Aortic smooth muscle cell (primary cell): ENCODE measurements at places on chromosomes 12 and 14. TPM values are rescaled to one million over a fixed set of nuclear protein-coding genes. Genes with fewer than 3 reads are reported as not detected.

The CIROP gene
- total RNA-seq, result 0.06 and 0.13 TPM in 2 replicates

The RAB5B gene
- 40.0 and 62.2 TPM in 2 replicates for total RNA-seq

The TMEM229B gene
- total RNA-seq, result 1.1 and 1.2 TPM in 2 replicates

The TM9SF1 gene
- 52.8 and 58.4 TPM in 2 replicates for total RNA-seq

The SMOC1 gene
- total RNA-seq, result 0.19 and 0.40 TPM in 2 replicates

The NAP1L1 gene
- 251 and 492 TPM in 2 replicates for total RNA-seq

The PCED1B gene
- total RNA-seq, result 0.44 and 0.66 TPM in 2 replicates

The AQP2 gene
- total RNA-seq, result not detected in 2 replicates

The IL23A gene
- 0.12 TPM in 1 of 2 replicates, not detected in the other for total RNA-seq

The SOX5 gene
- 5.2 and 6.8 TPM in 2 replicates for total RNA-seq

The COX8C gene
- not detected in 2 replicates for total RNA-seq

The HSPB8 gene
- 16.1 and 24.6 TPM in 2 replicates for total RNA-seq

The GPR162 gene
- 5.7 and 7.9 TPM in 2 replicates for total RNA-seq
